ENCODE measurements at places on chromosomes 4 and X.

DNA sequence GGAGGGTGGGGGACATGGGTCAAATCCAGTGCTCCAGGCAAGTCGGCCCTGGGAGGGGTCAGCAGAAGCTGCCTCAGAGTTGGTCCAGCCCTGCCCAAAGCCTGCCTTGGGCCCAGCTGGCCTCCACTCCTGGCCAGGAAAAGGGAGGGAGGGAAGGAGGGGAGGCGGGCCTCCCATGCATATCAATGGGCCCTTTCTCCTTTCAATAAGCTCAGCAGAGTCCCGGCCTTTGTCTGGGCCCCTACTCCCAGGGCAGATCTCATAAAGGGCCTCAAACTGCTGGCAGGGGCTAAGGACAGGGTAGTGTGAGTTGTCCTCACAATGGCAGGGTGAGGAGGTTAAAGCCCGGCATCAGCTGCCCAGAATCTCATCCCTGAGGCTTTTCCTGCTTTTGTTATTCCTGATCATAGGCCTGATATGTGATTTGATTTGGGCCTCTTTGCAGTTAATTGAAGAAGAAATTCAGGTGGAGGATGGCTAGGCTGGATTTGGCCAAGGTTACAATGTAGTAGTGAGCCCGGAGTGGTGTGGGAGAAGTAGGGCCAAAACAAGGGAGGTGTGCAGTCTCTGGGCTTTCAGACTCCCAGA lies 121.1 kb upstream of the ATP6AP2 start:
- no peak for DNase-seq

DNA sequence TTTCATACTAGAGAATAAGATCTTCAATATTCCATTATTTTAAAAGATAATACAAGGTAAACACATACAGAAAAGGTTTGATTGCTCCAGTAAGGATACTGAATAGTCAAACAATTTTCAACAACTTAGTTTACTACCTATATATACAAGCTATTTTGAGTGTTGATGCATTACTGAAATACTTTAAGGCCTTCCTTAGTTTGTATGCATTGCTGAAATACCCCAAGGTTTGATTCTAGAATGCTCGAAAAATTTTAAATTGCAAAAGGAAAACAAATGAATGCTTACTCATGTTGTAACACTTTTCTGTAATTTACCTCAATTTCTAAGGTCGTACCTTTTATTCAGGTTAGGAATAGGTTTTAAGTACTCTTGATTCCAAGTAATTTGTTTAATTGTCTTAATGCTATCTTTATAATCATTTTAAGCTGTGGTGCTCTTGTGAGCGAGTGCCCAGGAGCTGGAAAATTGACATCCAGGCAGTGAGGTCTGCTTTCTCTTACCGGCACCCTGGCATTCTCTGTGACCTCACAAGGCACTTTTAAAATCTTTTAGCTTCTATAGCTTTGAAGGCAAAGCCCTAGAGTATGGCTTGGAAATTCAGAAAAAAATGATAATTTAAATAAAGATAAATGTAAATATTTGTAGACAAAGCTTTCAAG lies 114.0 kb downstream of the BMPR1B start:
- DNase-seq, result no peak

DNA sequence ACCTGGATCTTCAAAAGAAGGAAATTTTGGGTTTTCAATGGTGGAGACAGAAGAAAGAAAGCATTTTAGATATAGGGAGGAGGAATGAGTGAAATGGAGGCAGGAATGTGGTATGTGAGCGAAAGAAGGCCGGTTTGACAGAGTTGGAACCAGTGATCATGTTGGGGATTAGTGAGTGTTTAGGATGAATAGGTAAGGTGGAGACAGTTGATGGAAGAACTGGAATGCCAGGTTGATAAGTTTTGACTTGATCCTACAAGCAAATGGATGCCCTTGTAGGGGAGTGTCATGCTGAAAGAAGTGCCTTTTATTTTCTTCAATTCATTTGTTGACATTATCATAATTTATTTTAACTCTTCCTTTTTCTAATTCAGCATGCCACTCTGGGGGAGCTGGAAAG lies 207.8 kb upstream of the AMOT start:
- no peak for DNase-seq

DNA sequence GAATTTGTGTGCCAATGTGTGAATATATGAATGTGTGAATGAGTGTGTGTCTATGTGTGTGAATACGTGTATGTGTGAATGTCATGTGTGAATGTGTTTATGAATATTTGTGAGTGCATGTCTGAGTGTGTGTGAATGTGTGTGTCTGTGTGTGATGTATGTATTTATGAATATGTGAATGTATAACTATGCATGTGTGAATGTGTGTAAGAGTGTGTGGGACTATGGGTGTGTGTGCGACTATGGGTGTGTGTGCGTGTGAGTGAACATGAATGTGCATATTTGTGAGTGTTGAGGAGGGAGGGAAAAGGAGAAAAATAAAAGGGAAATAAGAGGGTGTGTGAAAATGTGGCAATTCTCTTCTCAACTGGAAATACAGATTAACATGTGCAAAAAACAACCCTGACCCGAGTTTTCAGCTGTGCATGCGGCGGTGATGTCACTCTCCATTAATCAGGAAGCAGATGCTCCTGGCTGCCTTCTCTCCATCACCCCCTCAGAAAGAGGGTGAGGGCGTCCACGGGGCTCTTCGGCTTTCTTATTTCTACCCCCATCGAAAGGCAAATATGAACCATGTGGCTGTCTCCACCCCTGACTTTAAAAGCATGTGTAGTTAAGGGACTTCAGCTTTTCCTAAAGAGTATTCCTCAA lies 219.8 kb downstream of the MAML3 start:
- no peak for DNase-seq

DNA sequence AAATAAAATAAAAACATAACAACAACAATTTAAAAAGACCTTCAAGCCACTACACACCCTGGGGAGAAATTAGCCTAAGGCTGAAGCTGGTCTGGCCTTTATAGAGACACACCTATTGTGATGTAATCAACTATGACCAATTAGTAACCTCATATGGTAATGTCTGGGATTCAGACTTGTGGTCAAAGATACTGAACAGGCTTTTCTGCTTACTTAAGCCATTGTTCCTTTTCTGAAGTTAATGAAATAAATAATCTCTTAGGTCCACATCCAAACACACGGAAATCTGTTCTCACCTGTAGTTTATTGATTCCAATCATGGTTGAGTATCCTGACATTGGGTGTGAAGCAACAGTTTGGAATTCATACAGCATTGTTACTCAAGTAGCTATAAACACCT lies 152.5 kb downstream of the PLS3 start:
- no peak for DNase-seq

- no peak for DNase-seq
Measured at GRCh38 chr4:114046331-114046730, 66.9 kb upstream of the ARSJ start.

- DNase-seq, result no peak
Measured at GRCh38 chr4:128787509-128788311, 21.8 kb upstream of the JADE1 start.

- DNase-seq, result no peak
Measured at GRCh38 chrX:42524379-42524778, 253.6 kb downstream of the PPP1R2C start.

GRCh38 chr4:8557151-8558076 lies 22.8 kb upstream of the GPR78 start:
- DNase-seq, result no peak

- DNase-seq, result no peak
Measured at GRCh38 chr4:119286377-119287002, 35.4 kb downstream of the FABP2 start.

- no peak for DNase-seq
Measured at GRCh38 chrX:71912156-71912555, 1.5 kb downstream of the NHSL2 start.

DNA sequence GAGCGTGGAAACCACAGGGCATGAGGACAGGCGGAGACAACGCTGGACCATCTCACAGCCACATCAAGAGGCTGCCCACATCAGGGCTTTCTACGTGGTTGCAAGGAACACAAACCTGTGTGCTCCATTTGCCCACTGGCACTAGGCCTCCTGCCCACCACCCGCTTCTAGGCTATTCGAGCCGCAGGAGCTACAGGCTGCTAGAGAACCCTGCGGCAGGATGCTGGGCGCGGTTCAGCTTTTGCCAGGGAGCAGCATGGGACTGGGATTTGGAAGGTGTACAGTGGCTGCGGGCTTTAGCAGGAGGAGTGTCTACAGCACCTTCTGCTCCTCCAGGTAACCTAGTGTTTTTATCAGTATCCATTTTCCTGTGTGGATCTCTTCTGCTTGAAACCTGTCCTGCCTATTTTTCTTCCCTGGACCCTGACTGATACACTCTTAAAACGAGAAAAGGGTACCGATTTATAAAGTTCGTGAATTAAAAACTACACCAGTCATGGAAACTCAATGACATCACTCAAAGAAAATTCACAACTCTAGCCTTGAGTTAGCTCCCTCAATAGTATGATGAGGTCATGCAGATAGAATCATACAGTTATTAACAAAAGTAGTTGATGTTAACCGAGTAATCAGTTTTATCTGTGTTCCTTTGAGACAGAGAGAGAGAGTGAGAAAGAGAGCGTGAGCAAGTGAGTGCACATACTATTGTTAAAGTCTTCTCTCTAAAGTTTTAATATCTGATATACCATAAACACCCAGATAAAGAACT lies 12.8 kb downstream of the NOP14 start:
- no peak for DNase-seq

DNA sequence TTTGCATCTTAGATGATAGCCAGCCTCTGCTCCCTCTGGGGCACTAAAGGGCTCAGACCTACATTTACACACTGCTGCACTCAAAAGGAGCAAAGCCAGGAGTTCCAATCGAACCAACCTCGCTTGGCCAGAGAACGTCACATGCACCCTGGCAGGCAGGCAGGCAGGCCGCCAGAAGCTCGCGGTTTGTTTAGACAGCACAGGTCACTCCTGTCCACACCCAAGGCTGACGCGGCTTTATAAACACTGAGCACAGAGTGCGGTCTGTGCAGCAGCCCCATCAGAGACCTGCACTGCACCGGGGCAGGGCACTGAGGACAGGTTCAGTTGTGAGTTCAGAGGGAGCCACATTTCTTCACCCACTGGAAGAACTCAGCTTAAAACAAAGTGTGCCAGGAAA lies 143.9 kb downstream of the BCOR start:
- no peak for DNase-seq

- DNase-seq, result no peak
Measured at GRCh38 chr4:168124008-168124641, 31.8 kb downstream of the ANXA10 start.

GRCh38 chr4:172543249-172543648 lies 625.4 kb upstream of the GALNT7 start:
- DNase-seq, result no peak

- no peak for DNase-seq
Measured at GRCh38 chr4:95831166-95831565, 8.7 kb upstream of the PDHA2 start.

DNA sequence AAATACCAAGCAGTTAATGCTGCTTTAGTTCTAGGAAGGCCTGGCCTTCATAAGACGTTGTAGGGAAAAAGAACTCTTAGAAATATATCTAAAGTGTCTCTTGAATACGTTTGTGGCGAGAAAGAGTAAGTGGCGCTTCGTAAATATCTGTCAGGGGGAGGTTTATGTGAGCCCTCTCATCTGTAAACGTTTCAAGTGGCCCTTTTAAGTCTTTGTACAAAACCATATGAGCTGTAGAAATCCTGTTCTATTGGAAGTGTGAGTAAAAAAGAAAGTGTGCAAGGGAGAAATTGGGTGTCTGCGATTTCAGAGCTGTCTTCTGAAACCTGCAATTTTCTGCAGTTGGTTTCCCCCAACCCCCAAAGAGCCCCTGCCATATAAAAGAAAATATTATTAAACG lies 8.6 kb upstream of the INTU start:
- no peak for DNase-seq

GRCh38 chrX:9569876-9570301 lies 105.0 kb downstream of the TBL1X start:
- DNase-seq, result no peak

DNA sequence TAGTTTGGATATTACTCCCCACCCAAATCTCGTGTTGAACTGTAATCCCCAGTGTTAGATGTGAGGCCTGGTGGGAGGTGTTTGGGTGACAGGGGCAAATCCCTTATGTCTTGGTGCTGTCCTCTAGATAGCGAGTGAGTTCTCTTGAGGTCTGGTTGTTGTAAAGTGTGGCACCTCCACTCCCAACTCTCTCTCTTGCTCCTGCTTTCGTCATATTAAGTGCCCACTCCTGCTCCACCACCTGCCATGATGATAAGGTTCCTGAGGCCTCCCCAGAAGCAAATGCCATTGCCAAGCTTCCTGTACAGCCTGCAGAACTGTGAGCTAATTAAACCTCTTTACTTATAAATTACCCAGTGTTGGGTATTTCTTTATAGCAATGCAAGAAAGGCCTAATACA lies 944.3 kb downstream of the ADGRL3 start:
- DNase-seq, result no peak

- DNase-seq, result no peak
Measured at GRCh38 chrX:19627533-19627932, 112.2 kb upstream of the MAP3K15 start.

DNA sequence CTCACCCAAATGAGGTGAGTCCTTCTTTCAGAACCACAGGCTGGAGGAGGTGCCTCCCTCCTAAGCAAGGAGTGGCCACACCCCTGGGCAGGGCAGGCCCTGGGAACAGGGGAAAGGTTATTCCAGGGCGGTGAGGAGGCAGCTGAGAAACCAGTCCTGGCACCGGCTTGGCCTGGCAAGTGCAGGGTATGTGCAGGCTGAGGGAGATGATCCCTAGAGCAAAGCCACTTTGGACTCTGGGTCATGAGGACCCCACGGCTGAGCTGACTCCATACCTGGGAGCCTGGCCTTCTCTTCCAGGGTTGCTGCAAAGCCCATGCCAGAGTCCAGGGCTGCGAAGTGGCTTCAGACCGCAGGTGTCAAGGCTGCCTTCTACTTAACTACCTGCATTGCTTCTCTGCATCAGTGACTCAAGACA lies 49.5 kb upstream of the HELT start:
- no peak for DNase-seq

DNA sequence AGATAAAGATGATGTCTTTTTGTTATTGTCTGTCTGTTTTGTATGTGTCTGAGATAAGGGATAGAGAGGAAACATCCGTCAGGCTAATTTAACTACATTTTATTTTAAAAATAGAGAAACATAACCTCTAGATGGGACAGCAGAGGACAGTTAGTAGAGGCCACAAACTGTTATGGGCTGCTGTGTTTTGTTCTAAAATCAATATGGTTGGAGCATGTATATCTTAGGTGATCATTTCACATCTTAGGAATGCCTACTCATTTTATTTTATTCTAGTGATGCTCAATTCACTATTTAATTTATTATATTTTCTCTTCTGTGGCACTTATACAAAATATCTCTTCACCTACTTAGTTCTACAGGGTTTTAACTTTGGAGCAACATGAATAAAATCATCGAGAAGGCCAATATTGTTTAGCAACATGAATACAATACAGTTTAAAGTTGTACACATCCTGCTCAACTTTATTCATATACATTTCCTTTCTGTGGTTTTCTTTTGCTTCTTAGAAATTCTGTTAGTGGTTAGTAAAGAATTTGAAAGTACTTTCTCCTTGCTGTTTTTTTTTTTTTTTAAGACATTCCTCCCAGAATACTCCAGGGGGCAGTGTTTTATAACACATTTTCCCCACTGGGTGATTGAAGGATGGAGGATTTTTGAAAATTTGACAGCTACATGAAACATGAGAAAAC lies 392.9 kb downstream of the UNC5C start:
- no peak for DNase-seq

Measured in stimulated activated effector memory CD8-positive, alpha-beta T cell treated with anti-CD3 and anti-CD28 coated beads, Interleukin-12 subunit alpha, Interleukin-12 subunit beta, amount 100 ng/mL, for 72 hours (primary cell).